ENCODE measurements at places on chromosomes 2 and 18. TPM values are rescaled to one million over a fixed set of nuclear protein-coding genes. Genes with fewer than 3 reads are reported as not detected.

Gene ANKRD53
- not detected for total RNA-seq

Gene C2orf15
- total RNA-seq, result not detected

Gene RHOB
- 12.1 TPM for total RNA-seq

Gene C2orf80
- total RNA-seq, result not detected

Gene RAB6C
- total RNA-seq, result not detected

Gene DSG1
- total RNA-seq, result not detected

Gene SRD5A2
- total RNA-seq, result not detected

Gene GBX2
- total RNA-seq, result not detected

Gene NEMP2
- total RNA-seq, result 9.4 TPM

Gene DPP4
- 89.4 TPM for total RNA-seq

Gene RTP5
- total RNA-seq, result not detected

Measured in natural killer cell treated with Interleukin-12 subunit alpha and Interleukin-12 subunit beta and Interleukin-15 and Interleukin-18, amount 100 ng/mL, for 72 hours (primary cell).